ENCODE measurements at places on chromosomes 2 and 18.
A peak's percentile ranks its signal among the peaks of the same experiment; 100 is the strongest.

GRCh38 chr2:86747711-86748639 is 27.9 kb downstream of the RMND5A start:
- peak; percentile 72 for DNase-seq

DNA sequence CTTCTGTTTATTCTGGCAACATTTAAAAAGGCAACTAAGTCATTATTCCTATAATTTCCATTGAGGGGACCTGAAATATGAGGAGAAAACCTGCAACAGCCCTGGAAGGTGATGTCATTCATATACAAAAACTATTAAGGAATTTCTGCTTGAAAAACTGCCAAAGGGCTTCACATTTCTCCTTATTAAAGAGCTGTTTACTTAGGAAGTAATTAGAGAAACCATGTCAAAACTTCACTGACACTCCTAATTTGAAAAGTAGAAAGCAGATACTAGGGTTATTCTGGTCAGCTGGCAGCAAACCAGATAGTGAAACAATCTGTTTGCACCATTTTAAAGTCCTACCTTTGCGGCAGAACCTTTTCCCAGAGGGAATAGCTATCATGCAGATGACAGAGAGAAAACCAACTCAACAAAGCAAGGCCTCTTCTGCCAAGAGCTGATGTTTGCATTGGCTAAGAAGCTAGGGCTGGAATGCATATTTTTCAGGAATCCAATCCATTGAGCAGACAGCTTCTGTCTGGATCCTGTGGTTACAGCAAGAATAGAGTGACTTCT is 592.2 kb upstream of the SYT4 start:
- peak; percentile 77 for DNase-seq

GRCh38 chr18:24319757-24320156 is 77.9 kb downstream of the OSBPL1A start:
- DNase-seq = no peak

DNA sequence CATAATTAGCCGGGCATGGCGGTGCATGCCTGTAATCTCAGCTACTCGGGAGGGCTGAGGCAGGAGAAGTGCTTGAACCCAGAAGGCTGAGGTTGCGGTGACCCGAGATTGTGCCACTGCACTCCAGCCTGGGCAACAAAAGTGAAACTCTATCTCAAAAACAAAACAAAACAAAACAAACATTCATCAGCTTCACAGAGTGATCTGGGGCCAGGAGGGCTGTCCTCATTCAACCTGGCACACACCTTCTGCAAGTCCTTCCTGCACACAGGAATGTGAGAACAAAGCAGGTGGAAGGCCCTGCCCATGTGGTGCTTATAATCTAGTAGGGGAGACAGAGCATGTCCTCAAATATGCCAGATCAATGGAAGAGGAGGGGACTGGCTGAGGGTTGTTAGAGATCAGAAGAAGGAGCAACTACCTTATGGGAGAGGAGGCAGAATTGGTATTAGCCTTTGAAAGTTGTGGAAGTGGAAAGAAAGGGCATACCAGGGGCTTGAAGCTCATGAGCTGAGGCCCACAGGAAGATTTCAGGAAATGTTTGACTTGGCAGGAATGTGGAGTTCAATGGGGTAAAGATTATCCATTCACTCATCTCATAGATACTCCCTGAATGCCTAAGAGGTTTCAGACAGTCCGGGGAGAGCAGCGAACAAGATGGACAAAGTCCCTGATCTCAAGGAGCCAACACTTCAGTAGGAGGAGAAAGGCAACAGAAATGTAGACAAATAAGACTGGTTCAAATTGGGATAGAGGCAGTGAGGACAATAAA is 155.3 kb upstream of the SIX3 start:
- no peak for DNase-seq

GRCh38 chr2:235066895-235067294 is 115.1 kb downstream of the SH3BP4 start:
- no peak for DNase-seq

DNA sequence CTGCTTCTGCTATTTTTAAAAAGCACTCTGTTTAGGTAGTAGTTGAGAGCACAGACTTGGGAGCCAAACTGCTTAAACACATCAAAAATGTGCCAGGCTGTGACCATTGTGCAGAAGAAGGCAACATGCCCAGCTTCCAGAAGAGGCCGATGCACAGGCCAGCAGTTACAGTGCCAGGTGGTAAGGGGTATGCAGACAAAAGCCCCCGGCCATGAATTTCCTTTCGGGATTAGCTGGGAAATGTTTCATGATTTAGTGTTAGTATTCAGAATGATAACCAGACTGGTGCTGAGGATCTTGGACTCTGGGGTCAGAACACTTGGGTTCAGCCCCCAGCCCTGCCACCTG is 40.0 kb upstream of the ATG16L1 start:
- DNase-seq = no peak

DNA sequence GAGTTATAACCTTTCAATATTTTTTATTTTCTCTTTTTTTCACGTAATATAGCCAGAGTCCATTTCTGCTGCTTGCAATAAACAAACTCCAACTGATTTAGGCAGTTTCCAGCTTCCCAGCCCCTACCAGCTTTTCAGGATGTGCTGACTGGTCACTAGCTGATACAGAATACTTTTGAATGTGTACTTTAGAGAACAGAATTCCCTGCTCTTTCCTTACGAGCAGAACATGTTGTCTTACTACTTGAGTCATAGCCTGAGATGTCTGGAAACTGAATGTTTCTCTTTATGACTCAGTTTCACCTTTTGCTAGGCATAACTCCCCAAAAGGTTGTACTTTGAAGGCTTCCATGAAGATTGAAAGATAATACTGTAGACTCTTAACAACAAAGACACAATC is 44.5 kb upstream of the KCNE4 start:
- DNase-seq = no peak

DNA sequence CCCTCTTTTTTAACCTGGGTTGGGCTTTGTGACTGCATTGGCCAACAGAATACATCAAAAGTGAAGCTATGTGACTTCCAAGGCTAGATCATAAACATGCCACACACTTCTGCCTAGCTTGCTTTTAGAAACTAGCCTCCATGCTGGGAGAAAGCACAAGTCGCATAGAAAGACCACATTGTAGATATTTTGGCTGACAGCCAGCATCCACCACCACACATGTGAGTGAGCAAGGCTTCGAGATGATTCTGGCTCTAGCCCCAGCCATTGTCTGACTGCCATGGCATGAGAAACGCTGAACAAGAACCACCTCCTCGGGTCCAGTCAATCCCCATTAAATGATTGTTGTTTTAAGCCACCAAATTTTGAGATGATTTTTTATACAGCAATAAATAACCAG is 66.8 kb upstream of the STPG4 start:
- DNase-seq = no peak

DNA sequence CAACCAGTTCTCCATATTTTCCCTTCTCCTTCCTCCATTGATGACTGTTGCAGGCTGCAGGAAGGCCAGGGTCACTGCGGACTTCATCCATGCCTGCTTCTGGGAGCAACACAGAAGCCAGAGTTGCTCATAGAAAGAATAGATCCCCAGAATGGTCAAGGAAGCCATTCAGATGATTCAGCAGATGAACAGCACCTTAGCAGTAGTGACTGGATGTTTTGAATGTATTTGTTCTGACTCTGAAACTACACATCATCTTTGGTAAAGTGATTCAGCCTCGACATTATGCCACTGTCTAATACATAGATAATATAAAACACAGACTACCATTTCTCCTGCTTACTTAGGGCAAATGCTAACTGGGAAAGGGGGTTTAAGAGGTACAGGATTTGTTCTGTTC is 411.6 kb downstream of the RND3 start:
- peak; percentile 35 for DNase-seq

DNA sequence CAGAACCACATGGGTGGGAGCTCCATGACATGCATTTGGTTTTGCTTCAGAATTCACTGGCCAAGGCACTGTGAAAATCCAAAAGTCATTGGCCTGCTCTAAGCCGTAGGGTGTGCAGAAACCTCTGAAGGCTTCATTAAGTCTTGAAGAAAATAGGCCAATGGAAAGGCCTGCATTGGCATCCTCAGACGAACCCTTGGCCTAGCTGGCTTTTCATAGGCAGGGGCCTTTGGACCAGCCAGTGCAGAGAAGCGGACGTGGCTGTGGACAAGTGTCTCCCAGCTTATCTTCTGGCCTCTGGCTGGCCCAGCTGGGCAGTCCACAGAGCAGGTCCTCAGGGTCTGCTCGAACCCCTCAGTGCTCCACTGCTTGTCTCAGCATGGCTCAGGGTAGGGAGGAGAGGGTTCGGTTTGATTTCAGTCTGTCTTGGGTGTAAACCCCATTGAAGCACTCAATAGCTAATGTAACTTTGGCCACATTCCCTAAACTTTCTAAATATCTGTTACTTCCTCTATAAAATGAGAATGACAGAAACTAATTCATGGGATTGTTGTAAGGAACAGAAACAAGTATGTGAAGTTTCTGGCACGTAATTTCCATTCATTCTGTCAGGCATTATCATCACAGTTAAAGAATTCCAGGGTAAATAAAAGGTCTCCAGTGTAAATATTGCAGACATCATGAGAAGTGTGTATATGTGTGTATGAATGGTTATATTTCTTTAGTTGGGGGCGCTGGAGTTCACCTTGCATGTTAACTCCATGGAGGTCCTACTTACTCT is 125.5 kb downstream of the TFCP2L1 start:
- DNase-seq = no peak

GRCh38 chr2:109340381-109340780 is 211.4 kb downstream of the SH3RF3 start:
- DNase-seq = no peak

- no peak for DNase-seq
Measured at GRCh38 chr2:23689891-23690290, 237.0 kb downstream of the ATAD2B start.

- no peak for DNase-seq
Measured at GRCh38 chr2:159110784-159111183, 142.3 kb downstream of the TANC1 start.

DNA sequence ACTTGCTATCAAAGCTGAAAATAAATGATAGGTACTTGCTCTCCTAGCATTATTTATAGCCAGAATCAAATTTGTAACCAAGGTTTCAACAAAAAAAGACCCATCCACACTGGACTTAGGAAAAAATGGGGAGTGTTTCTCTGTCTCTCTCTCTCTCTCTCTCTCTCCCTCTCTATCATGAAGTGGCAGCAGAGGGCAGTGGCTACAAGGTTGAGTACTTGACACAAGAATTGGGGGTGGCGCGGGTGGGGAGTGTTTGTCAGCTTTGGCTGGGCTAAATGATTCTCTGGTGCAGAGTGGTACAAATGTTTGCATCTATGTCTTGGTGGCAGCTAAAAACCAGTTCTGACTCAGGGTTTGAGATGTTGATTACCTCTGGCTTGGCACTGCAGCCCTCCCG is 85.0 kb downstream of the RBM43 start:
- DNase-seq = no peak

GRCh38 chr2:48343571-48344440 is 186.1 kb upstream of the STON1 start:
- peak; percentile 25 for DNase-seq

GRCh38 chr2:132715386-132716351 is 45.7 kb upstream of the LYPD1 start:
- no peak for DNase-seq

- DNase-seq = no peak
Measured at GRCh38 chr18:78713069-78713468, 266.5 kb upstream of the SALL3 start.

DNA sequence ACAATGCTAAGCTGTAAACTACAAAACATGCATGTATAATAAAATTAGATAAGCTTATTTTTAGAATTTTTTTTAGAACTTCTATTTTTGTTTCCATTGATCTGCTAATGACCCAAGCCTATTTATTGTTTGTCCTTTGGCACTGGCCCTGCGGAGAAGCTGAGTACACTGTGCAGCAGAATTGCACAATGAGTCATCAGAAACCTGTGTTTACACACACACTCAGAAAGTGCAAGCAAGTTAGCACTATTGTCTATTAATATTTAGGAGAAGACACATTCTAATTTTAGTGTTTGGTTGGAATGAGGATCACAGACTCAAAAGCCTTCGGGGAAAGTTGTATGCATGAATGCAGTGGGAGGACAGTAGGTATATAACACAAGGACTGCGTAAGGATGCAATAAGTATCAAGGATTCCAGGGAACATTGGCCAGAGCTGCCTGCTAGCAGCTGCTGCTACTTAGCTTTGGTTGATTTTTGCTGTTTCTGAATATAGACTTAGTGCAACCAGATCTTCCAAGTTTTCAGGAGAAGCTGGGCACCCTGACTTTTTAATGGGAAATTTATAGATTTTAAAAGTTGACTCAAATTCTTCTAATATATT is 128.2 kb downstream of the KCNH7 start:
- DNase-seq = no peak

GRCh38 chr2:28293416-28293815 is 99.2 kb upstream of the FOSL2 start:
- DNase-seq = no peak

DNA sequence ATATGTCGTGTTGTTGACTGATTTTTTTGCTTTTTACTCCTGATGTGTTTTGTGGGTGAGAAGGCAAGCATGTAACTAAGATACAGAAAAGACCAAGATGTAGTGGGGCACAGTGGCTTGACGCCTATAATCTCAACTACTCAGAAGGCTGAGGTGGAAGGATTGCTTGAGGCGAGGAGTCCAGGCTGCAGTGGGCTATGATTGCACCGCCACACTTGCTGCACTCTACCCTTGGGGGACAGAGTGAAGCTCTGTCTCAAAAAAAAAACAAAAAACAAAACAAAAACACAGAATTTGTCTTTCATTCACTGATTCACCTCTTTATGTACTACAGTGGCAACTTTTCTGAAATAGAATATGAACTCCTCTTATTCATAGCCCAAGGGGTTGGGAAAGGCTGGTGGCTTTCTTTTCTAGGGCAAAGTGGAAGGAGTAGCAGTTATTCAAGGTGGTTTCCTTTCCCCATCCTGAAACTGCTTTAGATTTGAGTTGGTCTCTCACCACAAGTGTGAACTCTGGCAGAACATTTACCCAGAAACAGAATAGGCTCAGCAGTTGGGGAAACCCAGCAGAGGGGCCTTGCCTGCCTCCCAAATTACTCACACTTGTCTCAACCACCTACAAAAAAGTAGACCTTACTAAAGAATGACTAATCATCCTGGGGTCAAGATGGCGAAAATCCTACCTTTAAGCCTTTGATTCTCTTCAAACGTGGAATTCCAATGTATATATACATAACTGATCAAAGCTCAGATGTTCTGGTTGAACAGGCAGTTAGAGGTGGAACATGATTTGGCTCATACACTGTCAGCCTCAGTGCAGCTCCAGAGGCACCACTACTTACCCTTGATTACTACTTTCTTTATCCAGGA is 6.5 kb downstream of the TANK start:
- no peak for DNase-seq

- no peak for DNase-seq
Measured at GRCh38 chr2:42328148-42328833, 32.7 kb downstream of the COX7A2L start.

GRCh38 chr2:177595126-177595845 is 202.7 kb downstream of the AGPS start:
- no peak for DNase-seq
